Stimulated activated CD8-positive, alpha-beta memory T cell treated with anti-CD3 and anti-CD28 coated beads, Interleukin-4, amount 100 ng/mL, for 4 hours (primary cell): ENCODE measurements at places on chromosomes 13 and 19.

GRCh38 chr13:40288259-40288658 lies 378.2 kb downstream of the FOXO1 start:
- no peak for DNase-seq

DNA sequence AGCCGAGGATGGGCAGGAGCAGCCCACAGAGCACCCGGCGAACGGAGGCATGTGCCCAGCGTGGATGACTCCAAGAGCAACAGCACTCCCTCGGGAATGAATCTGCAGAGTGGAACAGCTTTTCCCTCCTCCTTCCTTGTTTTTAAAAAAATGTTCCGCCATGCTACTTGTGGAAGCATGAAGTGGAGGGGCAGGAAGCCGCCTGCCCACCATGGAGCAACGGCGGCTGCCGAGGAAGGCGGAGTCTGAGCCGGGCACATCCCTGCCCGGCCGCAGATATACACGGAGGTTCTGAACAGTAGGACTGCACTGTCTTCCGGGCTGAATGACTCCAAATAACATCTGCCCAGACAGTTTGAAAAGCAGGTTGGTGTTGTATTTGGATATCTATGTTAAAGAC lies 65.2 kb downstream of the SOX1 start:
- DNase-seq, result no peak

- no peak for DNase-seq
Observed at GRCh38 chr13:103276775-103277498, 210.7 kb upstream of the SLC10A2 start.

DNA sequence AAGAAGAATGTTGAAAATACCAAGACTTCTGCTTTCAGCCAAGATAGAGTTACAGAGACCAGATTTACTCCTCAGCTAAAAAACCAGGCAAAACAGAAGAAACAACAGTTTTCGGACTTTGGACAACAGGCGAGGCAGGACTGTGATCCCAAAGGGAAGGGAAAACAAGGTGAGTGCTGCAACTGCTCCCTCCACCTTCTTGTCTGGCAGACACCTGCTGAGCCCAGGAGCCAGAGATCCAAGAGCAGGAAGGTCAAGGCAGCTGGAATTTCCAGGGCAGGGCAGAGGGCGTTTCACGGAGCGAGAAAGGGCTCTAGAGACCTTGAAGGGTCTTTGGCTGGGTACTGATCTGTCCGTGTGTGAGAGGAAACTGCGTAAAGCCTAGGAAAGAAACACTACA lies 32.9 kb upstream of the SLC7A9 start:
- DNase-seq, result no peak

DNA sequence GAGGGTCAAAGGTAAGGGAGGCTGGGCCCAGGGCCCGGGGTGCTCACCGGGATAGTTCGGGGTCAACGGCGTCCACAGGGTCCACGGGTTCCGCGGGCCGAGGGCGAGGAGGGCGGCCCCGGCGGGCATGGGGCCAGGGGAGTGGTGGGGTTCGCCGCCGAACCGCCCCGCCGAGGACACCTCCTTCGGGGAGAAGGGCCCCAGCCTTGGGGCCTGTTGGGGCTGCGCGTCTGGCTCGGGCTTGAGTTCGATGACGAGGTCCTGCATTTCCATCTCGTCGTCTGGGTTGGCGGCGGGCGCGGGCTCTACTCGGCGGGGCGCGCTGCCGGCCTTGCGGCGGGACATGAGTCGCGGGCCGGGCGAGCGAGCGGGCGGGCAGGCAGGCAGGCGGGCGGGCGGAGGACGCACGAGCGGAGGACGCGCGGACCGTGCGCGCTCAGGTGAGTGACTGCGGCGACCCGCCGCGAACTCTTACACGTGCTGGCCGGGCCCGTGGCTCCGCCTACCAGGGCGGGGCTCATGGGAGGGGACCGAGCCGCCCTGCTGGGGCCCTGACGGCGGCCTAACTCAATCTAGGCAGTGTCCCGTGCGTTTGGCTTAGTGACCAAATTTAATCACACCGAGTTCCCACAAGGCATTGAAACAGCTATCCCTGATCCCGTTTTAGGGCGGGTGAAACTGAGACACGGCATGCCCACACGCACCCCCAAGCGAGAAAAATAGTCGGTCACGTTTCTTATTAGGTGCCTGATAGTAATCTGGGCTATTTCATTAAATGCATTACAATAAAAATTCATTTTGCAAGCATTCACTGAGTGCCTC lies at the start of gene ZNF296:
Gene ZNF296 (minus strand): TSS at position 450 of the 822 bp plus-strand sequence. CDS start 105 bp downstream, at position 345.
- peak; percentile 64 for DNase-seq

DNA sequence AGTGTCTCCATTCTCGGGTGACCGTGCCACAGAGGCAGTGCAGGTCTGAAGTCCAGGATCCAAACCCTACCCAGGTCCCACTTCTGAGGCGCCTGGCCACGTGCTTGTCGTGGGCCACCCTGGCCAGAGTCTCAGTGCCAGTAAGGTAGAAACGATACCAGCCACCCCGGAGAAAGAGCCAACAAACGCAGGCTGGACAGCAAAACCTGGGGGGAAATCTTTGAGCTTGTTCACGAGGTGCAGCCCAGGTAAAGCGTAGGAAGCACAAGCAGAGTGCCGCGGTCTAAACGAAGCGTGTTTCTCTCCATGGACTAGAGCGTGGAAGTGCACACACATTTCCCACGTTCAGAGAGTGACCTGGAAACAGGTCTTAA lies 95.6 kb downstream of the ATP11A start:
- no peak for DNase-seq

GRCh38 chr13:72804301-72804700 lies 22.4 kb downstream of the PIBF1 start:
- DNase-seq, result no peak

- no peak for DNase-seq
Observed at GRCh38 chr13:41212881-41213280, 18.5 kb upstream of the KBTBD7 start.

DNA sequence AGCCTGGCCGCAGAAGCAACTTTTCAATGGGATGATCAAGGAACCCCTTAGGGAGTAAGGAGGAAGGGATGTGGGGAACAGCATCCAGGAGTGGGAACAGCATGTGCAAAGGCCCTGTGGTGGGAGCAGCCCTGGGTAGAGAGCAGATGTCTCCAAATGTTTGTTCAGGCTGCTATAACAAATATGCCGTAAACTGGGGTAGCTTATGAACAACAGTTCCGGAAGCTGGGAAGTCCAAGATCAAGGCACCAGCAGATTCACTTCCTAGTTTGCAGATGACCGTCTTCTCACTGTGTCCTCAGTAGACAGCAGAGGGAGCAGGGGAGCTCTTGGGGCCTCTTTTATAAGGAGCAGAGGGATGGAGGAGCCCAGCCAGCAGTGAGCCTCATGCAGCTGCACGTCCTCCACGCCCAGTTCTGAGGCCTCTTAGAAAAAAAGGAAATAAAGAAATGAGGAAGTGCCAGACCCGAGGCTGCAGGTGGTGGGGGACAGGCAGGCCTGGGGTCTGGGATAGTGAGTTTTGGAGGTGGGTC lies 4.2 kb upstream of the LRRC25 start:
- DNase-seq, result no peak

DNA sequence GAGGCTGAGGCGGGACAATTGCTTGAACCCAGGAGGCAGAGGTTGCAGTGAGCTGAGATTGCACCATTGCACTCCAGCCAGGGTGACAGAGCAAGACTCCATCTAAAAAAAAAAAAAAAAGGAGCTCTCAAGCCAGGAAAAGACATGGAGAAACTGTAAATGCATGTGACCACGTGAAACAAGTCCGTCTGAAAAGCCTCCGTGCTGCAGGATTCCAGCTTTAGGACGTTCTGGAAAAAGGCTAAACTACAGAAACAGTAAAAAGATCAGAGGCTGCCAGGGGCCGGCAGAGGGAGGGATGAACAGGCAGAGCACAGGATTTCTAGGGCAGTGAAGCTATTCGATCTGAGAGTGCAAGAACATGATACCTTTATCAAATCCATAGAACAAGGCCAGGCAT lies 40.7 kb upstream of the NDUFS7 start:
- DNase-seq, result no peak

- no peak for DNase-seq
Observed at GRCh38 chr13:84655677-84656076, 773.4 kb upstream of the SLITRK1 start.

GRCh38 chr19:1266916-1267476 lies 2.1 kb upstream of the CIRBP start:
- DNase-seq, result no peak

DNA sequence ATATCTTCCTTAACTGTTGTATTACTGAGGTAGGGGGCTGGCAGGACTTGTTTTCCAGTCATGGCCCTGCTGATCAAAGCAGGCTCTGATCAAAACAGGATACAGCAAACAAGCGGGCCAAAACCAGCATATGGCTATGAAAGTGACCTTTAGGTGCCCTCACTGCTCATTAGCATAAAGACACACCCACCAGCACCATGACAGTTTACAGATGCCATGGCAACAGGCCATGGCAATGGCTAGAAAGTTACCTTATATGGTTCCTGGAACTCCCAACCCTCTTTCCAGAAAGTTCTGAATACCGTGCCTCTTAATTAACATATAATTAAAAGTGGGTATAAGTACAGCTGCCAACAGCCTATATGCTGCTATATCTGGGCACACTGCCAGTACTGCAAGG lies 551.4 kb upstream of the SGCG start:
- no peak for DNase-seq

DNA sequence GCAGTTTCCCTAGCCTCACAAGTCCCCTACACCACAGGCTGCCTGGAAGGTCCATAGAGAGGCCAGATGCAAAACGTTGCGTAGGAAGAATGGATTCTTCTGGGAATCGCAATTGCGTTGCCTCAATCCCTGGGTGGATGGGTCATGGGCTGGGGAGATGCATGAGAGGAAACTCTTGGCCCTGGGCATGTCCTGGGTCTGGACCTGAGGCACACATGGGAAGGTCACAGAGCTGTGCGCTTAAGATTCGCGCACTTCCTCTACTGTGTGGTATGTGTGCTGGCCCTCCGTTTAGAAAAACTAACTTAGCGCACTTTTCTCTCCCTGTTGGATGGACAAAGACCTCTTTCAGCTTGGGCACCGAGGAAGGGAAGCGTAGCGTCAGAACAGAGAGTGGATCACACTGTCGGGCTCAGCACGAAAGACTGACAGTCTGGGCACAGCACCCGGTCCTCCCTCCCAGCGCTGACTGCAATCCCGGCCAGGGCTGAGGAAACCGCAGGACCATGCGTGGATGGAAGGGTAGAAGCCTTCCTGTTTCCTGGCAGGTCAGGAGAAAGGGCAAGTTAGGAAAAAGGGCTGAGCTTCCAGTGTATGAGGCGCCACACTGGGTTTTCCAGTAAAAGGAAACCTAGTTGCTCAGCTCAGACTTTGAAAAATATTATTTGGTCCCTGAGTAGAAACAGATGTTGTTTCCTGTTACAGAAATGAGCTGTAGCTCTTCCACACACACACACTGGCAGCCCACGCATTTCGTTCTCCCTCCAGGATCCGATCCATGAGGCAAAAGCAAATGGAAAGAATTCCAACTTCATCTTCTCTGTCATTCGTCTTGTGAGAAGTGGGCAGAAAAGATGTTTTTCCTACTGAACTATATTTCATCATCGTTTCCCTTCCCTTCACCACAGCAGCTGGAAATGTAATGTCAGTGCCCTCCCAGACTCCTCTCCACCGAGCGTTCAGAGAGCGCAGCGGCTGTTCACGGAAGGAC lies 86.0 kb downstream of the ING1 start:
- no peak for DNase-seq

- DNase-seq, result peak; percentile 42
Observed at GRCh38 chr19:47608969-47609905, at the start of gene BICRA. Gene BICRA (plus strand): TSS chr19:47609134. CDS start chr19:47673575, 64,441 bp downstream.

DNA sequence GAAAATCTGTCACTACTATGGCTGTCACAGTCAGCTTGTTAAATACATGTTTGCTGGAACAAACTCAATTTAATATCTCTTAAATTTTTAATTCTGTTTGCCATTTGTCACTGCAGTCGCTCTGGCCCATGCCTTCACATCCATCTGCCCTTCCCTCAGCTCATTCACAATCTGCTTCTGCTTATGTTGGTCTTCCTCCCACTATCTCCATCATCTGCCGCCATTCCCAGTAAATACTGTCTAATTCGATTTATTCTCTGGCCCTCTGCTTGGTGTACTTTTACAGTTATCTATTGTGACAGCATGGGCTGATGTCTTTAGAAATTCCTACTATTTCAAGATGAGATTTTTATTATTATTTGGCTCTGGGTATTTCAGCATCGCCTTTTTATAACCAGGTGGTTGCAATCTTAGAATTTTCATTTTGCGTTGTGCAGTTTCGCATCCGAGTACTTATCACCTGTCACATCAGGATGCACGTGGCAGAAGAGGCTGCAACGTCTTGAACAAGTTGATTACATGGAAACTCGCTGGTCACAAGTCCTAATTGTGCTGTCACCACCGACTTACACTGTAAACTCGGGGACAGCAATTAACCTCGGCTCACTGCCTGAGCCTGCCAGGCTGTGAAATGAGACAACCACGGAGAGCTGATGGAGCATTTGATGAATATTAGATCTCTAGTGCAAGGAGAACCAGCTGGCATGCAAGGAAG lies 158.4 kb downstream of the MYO16 start:
- no peak for DNase-seq

DNA sequence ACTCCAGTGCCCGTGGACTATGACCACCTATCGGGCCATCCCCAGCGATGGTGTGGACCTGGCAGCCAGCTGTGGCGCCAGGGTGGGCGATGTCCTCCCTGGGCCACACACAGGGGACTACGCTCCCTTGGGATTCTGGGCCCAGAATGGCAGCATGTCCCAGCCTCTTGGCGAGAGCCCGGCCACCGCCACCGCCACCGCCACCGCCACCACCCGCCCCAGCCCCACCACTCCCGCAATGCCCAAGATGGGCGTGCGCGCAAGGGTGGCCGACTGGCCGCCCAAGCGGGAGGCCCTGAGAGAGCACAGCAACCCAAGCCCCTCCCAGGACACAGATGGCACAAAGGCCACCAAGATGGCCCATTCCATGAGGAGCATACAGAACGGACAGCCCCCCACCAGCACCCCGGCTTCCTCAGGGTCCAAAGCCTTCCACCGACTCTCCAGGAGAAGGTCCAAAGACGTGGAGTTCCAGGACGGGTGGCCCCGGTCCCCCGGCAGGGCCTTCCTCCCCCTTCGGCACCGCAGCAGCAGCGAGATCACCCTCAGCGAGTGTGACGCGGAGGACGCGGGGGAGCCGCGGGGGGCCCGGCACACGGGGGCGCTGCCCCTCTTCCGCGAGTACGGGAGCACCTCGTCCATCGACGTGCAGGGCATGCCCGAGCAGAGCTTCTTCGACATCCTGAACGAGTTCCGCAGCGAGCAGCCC lies 142.3 kb downstream of the DPF1 start:
- DNase-seq, result no peak

DNA sequence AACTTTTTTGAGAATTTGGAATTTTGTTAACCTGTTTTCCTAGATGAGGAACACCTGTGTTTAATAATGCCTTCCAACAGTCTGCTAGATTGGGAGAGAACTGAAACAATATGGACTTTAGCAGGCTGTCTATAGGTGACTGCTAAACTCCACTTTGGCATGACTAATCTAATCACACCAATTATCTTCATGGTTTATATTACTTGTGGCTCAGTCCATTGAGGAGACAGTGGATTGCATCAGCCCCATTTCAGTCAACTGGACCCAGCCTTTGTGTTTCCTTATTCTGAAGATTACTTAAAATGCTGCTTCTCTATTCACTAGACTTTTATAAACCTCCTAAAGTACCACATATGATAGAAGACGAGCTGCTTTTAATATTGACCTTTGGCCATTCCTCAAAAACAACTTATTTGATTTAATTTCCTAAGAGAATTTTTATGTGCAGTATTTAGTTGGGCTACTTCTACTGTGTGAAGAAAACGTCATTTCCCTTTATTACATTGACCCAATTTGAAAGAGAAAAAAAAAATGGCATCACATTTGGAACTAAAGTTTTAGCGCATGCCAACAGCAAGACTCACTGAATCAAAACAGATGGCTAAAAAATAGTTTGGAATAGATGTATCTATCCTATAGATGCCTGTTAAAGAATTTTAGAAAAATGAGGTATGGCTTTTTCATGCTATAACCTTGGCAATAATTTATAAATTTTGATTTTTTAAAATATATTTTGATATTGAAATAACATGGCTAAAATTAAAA lies 295.8 kb downstream of the NDFIP2 start:
- DNase-seq, result no peak
